ENCODE measurements at places on chromosomes 6 and 20.

DNA sequence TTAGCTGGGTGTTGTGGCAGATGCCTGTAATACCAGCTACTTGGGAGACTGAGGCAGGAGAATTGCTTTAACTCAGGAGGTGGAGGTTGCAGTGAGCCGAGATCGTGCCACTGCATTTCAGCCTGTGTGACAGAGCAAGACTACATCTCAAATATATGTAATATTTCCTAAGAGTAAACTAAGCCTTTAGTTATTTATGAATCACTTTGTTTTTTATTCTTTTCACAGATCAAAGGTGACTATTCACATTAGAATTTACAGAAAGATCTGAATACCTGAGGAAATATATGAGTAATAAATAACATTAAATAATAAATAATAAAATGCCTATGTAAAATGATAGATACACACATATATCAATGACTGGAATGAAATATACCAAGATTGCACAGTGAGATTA, 630.8 kb upstream of the IMPG1 start:
- DNase-seq: no peak

- no peak for DNase-seq
These were observed 20.2 kb upstream of the TTK start for GRCh38 chr6:79984261-79984660.

DNA sequence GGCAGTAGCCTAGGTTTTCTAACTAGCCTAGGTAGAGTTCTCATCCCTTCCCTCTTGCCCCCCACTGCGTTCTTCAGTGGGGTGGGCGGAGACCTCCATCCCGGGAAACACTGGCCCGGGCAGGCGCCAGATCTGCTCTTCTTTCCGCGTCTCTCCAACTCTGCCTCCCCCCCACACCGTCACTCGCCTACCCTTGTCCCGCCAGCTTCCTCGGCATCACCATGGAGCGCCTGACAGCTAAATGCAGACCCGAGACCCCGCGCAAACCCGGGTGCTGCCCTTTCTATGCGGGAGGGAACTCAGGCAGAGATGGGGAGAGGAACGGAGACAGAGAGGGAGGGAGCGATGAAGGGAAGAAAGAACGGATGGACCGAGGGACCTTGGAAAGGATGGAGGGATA, 1494.8 kb upstream of the DEFB115 start:
- DNase-seq: no peak

DNA sequence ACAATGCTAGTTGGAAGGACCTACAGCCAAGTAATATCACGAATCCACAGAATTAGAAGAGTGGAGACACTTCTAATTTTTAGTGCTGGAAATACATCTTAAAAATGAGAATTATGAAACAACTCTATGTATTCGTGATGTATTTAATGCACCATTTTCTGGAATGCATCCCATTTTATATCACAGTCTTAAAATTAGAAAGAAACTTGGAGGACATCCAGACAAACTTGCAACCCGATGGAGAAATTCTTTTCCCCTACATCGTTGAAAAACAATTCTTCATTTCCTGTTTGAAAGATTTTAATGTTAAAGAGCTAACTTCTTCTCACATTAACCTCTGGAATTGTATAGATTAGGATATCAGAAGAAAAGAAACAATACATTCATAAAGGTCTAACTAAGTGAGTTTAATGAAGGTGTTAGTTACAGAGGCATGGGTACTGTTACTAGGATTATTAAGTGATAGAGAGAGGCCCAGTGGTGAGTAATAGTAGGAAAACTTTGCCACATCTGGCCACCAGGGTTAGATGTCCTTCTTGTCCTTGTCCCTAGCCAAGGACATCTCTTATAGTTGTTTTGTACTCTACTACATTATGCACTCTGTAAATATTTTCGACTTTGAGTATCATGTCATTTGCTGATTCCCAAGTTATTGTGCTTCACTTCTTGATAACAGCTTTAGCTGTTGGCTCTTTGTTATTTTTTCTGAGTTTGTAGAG, 502.4 kb upstream of the PTCHD4 start:
- DNase-seq: no peak

DNA sequence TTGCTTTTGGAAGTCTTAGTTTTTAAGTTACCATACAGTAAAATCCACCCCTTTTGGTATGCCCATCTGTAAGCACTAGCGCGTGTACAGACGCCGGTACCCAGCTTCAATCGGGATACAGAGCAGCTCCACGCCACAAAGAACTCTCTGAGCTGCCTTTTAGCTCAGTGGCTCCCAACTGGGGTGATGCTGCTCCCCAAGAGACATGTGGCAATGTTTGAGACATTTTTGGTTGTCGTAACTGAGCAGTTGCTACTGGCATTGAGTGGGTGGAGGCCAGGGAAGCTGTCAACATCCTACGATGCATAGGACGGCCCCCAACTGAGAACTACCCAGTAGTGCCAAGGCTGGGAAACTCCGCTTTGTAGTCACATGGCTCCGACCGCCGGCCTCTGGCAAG, 73.3 kb downstream of the BMP7 start:
- DNase-seq: no peak

- no peak for DNase-seq
These were observed 2.7 kb upstream of the HACE1 start for GRCh38 chr6:104862456-104862855.

GRCh38 chr20:38108986-38109541, 56.0 kb downstream of the TGM2 start:
- DNase-seq: no peak

DNA sequence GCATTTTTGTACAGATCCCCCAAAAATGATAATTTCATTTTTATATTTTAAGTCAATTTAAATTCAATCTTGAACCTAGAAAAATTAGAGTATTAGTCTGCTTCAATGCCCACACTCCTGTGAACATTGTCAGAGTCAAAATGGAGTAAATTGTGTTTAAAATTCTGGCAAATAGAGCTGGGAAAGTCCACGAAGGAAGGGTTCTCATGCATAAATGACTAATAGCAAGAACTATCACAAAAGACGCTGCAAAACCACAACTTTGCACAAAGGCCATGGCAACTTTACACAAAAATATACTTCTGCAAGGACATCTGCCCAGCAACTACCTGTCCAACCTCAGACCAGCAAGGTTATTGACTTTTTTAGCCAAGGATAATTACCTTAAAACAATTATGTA, 203.2 kb upstream of the SMLR1 start:
- no peak for DNase-seq

GRCh38 chr6:38020593-38020992, 201.1 kb downstream of the ZFAND3 start:
- no peak for DNase-seq

GRCh38 chr6:81561731-81562130, 190.8 kb downstream of the TENT5A start:
- DNase-seq: no peak

DNA sequence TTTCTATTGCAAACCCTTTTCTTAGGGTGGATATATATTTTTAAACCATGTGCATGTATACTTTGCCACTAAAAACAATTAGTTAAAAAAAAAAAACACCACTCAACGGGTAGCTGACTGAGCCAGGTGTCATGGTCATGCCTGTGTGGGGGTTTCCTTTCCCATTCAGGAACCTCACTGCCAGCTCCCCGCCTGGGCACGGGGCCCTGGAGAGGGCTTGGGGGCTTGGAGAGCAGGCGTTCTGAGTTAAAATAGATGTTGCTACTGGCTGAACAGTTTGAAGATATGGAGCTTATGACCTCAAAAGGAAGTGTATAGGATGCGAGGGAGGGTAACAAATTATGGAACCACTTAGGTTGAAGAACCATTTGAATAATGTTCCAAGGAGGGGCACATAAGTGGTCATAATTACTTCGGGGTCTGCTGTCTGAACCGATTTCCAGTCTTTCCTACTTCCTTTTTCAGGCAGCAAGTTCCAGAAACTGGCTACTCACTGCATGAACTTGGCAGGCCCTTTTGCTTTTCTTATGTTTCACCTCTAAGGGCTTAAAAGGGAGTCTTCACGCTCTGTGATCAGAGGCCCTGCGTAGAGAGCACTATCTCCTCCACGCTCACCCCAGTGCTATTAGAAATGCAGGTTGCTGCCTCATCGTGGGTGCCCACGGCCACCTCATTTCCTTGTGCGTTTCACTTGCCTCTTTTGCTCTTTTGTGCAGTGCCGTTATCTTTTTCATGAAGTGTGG, 9.9 kb downstream of the STX16 start:
- peak; percentile 60 for DNase-seq

- DNase-seq: no peak
These were observed 50.1 kb downstream of the NFATC2 start for GRCh38 chr20:51492167-51493092.

DNA sequence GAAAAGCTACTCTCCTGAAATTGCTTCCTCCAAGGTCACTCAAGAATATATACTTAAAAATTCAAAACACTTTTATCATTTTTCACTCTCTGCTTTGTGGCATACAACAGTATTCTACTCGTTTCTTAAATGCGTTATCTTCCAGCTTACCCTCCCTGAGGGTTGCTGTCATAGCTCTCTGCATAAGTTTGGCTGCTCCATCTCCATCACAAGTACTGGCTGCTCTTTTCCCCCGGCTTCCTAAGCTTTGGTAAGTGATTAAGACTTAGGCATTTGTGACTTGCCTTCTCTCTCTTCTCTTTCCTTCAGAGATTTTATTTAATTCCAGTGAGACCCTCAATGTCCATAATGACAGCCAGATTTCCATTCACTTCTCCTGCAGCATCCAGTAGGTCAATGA, 128.3 kb downstream of the NKAIN2 start:
- no peak for DNase-seq

DNA sequence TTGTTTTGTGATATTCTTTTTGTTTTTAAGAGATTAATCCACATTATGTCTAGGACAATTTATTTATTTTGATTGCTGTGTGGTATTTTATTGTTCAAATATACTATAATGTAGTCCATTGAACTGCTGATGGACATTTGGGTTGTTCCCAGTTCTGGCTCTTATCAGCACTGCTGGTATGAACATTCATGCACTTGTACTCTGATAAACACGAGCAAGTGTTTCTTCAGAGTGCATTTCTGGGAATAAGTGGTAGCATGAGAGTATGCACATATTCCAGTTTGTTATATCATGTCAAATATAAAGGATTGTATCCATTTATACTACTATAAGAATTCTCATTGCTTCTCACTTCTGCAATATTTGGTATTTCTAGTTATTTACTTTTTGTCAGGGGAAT, 7.1 kb downstream of the CALHM6 start:
- DNase-seq: no peak

GRCh38 chr6:11439017-11439420, 98.5 kb upstream of the TMEM170B start:
- no peak for DNase-seq

GRCh38 chr6:158086504-158087223, 81.4 kb downstream of the SERAC1 start:
- no peak for DNase-seq

DNA sequence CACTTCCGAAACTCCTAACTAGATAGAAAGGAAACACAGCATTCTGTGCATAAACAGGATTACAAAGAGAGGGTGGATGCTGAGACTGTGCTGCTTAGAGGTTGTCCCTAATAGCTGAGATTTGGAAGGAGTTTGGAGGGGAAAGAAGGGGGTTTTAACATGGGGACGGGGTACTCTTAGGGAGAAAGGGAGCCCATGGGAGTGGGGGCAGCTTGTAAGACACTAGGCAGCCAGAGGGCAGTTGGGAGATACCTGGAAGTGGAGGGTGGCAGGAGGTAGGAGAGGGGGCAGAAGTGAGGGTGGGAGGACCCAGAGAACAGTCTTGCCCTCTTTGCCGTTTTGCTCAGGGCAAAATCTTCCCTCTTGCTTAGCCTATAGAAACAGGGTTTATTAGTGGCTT, 16.4 kb downstream of the MANBAL start:
- DNase-seq: no peak

DNA sequence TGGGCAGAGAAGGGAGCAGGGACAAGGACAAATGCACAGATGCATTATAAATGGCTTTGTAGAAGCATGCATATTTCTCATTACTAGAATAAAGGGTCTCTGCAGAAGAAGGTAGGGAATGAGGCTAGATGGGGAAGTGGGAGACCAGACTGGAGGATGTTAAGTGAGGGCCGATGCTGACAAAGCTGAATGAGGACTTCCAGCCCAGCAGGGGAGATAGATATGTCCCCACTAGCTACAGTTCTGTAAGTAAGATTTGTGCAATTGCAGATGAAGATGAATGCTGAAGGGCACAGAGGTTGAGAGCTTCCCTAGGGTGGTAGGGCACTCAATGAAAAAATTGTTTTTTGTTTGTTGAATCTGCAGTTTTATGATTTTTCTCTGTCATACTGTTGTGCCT, 16.9 kb downstream of the ADGRG6 start:
- DNase-seq: no peak

DNA sequence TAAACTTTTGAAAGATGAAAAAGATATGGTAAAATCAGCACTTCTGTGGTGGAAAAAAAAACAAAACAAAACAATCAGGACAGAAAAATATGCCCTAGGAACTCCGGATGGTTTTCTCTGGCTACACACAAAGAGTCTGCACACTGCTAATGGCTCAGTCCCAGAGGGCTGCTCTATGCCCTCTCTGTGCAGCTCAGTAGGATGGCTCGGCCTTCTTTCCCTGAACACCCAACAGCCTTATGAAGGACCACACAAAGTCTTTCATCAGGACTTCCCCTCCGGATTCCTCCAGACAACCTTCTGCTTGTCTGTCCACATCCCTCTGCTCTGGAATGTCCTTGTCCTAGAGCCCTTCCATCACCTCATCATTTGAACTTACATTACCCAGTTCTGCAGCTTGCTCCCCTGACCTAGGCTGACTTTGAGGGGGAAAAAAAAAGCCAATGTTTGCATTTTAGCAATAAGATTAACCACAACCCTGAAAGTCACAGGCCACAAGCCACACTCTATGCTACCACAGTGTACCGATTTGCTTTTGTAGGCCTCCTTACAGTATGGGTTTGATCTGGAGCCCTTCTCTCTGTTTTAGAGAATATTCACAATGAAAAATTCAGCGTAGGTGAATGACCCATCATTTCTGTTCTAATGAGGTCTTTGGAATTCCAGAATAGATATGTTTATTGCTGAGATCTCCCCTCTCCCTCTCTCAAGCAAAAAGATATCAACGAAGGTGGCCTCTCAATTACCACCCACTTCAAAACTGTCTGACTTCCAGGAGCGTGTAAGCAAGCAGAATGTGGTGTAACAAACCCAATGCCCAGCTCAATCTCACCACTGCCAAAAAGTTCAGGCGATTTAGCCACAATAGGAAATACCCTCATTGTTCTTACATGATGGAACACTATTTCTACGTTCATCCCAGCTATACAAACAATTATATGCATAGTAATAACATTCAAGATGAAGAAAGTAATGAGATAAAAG, 164.0 kb downstream of the GMDS start:
- DNase-seq: no peak

DNA sequence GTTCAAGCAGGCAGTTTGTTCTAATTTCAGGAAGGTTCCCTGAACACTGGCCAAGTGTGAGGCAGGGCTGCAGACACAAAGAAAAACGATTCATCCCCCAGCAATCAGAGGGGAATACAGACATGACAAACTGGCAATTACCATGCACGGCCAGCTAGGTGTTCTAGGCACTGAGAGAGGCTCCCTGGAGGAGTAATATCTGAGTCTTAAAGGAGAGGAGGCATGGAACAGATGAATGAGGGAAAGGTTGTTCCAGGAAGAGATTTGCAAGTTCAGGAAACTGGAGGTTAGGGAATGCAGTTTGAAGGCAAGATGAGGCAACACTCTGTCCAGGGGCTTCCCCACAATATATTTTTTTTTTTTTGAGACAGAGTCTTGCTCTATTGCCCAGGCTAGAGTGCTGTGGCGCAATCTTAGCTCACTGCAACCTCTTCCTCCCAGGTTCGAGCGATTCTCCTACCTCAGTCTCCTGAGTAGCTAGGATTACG, 11.1 kb downstream of the RRAGD start:
- no peak for DNase-seq

All from stimulated activated CD4-positive, alpha-beta T cell treated with anti-CD3 and anti-CD28 coated beads, Interleukin-4, amount 100 ng/mL, for 4 hours (primary cell).